ENCODE measurements at places on chromosomes 7 and 10.

DNA sequence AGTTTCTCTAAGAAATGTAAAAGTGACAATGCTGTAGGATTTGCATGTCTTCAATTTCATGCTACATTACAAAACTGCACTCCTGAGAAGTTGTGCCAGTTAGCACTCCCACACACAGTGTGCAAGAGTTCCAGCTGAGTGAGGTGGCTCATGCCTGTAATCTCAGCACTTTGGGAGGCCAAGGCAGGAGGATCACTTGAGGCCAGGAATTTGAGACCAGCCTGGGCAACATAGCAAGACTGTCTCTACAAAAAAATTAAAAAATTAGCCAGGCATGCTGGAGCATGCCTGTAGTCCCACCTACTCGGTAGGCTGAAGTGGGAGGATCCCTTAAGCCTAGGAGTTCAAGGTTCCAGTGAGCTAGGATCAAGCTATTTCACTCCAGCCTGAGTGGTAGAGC lies 44.6 kb downstream of the FRA10AC1 start:
- DNase-seq = no peak

DNA sequence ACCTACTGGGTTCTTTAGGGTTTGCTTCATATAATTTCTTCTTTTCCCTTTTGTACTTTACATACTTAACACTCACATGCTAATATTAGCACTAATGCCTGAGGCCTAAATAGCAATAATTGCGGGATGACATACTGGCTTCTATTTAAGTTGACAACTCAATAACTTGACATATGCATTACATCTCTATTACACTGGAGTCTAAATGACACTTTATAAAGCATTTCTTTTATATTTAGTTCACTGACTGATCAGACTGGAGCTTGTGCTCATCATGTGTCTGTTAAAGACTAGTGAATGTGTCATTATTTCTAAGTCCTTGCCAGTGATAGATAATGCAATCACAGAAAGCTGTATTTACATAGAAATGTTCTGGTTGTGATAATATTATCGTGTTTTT lies 472.1 kb upstream of the SEMA3A start:
- DNase-seq = no peak

DNA sequence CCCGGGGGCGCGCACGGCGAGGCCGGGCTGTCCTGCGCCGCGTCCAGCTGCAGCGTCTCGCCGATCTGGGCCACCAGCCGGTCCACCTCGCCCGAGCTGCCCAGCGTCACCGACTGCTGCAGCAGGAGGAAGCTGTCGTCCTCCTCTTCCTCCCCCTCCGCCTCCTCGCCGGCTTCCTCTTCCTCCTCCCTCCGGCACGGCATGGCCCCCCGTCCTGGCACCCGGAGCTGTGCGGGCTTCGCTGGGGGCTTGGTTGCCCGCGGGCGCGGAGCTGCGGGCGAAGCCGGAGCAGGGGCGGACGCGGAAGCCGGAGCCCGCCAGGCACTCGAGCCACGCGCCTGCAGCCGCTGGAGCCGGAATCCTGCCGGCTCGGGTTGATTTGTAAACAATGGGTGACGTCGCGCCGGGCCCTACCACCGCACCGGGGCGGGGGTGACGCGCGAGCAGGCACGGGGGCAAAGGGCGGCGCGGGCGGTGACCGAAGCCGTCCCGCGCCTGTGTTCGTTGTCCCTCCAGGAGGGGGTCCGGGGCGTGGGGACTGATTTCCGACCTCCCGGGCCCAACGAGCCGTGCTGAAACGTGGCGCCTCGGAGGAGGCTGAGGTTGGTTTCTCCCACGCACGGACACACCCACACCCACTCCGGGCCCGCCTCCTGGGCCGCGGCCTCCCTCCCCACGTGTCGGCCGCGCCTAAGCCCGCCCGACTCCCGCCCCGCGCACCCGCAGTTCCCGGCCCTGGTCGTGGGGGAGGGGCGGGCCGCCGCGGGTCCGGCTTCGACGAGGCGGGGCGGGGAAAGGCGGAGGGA lies at the start of gene FRAT2:
Gene FRAT2 (minus strand): TSS at position 360 of the 806 bp plus-strand sequence. CDS start 157 bp downstream, at position 203.
- peak; percentile 76 for DNase-seq

- no peak for DNase-seq
These were observed 516.8 kb upstream of the GALNT17 start for GRCh38 chr7:70615066-70615606.

GRCh38 chr7:132410385-132410784 lies 165.9 kb downstream of the PLXNA4 start:
- DNase-seq = no peak

GRCh38 chr10:128097783-128098182 lies 28.4 kb downstream of the MKI67 start:
- DNase-seq = no peak

DNA sequence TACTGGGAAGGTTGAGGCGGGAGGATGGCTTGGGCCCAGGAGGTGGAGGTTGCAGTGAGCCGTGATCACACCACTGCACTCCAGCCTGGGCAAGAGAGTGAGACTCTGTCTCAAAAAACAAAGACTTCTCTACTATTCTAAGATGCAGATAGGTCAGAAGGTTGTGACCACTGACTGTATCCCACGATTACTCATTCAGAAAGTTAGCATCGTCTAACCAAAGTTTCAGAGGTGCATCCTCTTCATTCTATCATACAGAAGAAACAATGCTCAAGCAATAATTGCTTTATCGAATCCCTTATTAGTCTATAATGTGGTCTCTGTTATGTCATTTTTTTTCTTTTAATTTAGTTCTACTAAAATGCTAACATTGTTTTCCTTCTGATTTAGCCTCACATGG lies 348.7 kb upstream of the LRGUK start:
- DNase-seq = no peak

GRCh38 chr7:37149051-37149772 lies 299.5 kb downstream of the ELMO1 start:
- DNase-seq = no peak

- DNase-seq = no peak
These were observed 41.4 kb upstream of the ZMIZ1 start for GRCh38 chr10:79027147-79028055.

- DNase-seq = no peak
These were observed 34.9 kb downstream of the IL15RA start for GRCh38 chr10:5942474-5942873.

DNA sequence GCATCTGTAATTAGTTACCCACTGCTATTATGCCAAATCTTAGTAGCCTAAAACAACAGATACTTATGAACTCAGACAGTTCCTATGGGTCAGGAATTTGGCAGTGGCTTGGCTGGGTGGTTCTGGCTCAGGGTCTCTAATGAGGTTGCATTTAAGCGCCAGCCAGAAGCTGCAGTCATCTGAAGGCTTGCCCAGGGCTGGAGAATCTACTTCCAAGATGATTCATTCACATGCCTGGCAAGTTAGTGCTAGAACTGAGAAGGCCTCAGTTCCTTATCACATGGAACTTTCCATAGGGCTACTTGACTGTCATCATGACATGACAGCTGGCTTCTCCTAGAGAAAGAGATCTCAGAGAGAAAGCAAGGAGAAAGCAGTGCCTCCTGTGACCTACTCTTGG lies 121.3 kb downstream of the AVL9 start:
- no peak for DNase-seq

GRCh38 chr7:149859369-149859768 lies 14.4 kb upstream of the ATP6V0E2 start:
- no peak for DNase-seq

DNA sequence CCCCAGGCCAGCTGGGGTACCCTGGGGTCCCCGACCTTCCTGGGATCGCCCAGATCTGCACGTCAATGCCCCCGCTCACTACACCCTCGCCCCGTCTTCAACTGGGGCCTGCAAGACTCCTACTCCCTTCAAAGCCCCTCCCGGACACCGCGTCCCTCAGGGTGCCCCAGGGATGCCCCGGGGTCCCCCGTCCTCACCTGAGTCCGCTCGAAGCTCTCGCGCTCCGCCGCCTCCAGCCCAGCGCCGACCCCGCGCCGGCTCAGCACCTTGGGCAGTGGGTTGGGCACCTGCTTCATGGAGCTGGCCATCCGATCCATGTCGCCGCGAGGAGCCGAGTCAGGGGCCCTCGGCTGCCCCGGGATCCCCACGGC lies at the start of gene HIP1:
Gene HIP1 (minus strand): TSS at position 338 of the 371 bp plus-strand sequence. CDS start 21 bp downstream, at position 317.
- no peak for DNase-seq

- DNase-seq = no peak
These were observed 91.1 kb upstream of the CARD11 start for GRCh38 chr7:3134745-3135144.

DNA sequence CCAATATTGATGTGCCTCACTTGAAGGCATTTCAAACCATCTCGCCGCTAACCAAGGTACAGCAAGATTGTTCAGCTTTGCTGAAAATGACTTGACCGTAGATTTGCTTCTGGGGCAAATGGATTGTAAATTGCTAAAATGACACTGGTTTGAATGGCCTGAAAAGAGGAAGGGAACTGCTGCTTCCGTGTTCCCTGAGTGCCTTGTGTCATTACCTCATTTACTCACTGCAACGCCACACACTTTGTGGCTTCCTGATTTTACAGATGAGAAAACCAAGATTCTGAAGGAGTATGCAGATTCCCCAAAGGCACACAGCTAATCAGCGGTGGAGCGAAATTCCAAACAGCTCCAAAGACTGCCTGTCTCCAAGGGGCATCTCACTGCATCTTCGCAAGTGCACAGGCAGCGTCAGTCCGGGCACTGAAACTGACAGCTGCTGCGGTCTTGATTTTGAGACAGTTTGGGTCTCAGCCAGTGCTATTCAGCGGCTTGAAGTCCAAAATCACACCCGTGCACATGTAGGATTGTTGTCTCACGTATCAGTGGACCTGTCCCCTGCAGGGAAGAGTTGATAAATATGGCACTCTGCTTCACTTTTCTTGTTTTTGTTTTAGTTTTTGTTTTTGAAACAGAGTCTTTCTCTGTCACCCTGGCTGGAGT lies 290.9 kb downstream of the DPP6 start:
- DNase-seq = no peak

- DNase-seq = no peak
These were observed 75.3 kb downstream of the ZNF92 start for GRCh38 chr7:65448816-65449504.

DNA sequence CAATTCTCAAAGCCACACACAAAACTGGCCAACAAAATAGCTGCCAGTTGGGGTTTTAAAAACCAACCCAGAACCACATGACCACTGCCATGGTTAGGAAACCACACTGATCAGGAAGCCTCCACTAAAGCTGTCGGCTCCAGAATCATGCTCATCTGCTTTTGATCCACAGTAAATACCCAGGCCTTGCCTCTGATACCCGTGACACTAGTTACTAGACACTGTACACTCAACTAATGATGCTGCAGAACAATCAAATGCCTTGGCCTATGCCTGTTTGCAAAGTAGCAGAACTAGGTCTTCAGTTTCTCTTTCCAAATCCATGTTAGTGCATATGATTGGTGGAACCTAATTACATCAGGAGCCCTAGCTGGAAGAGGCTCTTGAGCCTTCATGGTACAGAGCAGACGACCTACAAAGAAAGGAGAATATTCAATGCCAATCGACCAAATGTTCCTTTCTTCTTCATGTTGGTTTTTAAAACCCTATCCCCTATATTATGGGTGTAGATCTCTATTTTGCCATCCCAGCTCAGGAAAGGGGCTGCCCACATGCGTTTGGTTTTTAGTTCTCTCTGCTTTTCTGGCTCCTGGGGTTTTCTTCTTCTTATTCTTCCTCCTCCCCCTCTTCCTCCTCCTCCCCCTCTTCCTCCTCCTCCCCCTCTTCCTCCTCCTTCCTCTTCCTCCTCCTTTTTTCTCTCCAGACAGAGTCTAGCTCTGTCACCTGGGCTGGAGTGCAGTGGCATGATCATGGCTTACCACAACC lies 76.6 kb downstream of the CNNM2 start:
- DNase-seq = no peak

- no peak for DNase-seq
These were observed 16.5 kb downstream of the PWWP2B start for GRCh38 chr10:132413226-132414205.

DNA sequence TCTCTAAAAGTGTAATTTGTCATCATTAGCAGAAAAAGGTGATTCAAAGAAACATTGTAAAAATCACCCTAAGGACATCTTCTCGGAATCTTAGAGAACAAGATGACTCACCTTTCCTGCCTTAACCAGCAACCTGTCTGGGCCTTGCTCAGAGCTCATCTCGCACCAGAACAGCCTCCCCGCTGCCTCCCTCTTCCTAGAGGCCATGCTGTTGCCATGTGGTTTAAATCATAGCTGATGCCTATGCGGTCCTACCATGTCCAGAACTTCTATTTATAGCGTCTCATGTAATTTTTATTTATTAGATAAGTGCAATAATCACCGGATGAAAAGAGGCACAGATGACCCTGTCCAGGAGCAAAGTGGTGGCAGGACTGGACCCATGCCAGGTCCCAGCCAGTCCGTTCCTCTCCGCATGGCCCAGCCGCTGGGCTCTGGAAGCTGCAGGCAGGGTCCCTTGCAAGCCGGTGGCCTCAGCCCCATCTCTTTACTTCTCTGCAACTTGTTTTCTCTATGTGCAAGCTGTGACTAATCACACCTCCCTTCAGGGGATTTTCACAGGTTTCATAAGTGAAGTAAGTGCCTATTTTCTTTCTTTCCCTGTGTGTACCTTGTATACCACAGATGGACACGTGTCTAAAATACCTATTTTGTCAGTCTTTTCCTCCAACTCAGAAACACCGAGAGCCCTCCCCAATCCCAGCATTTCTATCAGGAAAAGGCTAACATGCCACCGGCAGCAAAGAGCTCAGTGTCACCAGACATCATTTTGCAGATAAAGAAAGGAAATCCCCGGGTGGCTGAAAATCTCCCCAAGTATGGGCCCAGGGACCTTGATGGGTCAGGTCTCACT lies 27.1 kb downstream of the KLF6 start:
- no peak for DNase-seq

DNA sequence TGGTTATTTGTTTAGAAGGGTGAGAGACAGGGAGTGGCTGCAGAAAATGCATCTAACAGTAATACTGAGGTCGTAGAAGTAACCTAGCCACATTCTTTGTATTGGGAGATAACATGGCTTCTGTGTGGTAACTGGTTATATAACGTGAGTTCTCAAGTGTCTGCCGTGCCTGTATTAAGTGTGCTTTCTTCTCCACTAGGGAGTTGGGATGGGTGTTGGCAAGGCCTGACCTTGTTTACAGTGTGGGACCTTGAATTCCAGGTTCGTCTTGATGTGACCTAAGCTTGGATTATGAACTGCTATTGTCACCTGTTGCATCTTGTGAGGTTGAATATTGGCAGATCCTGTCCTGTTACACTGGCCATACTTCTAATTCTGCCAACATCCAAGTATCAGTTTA lies 145.3 kb upstream of the NAMPT start:
- no peak for DNase-seq

GRCh38 chr10:121981346-121981745 lies 6.3 kb upstream of the NSMCE4A start:
- DNase-seq = no peak

GRCh38 chr7:88306590-88307048 lies at the start of gene STEAP4:
STEAP4 (minus strand) TSS chr7:88306894; CDS start chr7:88284269, 22,625 bp downstream.
- no peak for DNase-seq

DNA sequence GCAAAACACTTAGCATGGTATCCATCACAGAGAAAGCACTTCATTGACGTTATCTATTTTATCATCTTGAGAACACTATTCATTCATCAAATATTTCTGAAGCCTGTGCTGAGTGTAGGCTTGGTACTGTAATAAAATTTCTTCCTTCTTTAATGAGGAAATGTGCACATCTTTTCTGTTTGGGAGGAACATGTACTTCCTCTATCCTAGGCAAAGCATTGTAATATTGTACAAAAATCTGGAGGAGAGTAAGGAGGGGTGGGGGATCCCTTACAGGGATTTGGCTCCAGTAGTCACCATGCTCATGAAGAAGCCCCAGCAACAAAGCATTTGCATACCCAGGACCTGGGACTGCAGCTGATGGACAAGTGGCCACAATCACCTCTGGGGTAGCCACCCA lies 39.9 kb upstream of the SORCS3 start:
- no peak for DNase-seq

Measured in stimulated activated CD8-positive, alpha-beta memory T cell treated with anti-CD3 and anti-CD28 coated beads, Interleukin-7, amount 100 ng/mL, for 24 hours (primary cell).